Occipital lobe (tissue), 3 donors: ENCODE measurements at places on chromosomes 7 and 10. TPM values are rescaled to one million over a fixed set of nuclear protein-coding genes. Genes with fewer than 3 reads are reported as not detected.

DNA sequence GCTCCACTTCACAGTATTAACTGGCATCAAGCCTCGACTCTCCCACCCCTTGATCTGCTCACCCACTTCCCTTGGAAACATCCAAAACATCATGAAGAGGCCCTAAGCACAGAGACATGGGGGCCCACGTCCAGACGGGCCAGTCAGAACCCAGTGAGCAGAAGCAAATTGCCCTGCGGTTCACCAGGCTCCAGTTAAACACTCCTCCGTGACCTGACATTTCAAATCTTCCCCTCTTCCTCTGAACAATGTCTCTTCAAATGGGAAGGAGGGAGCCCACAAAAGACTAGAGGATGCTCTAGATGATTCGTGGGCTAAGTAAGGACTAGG lies 44.8 kb downstream of the CLEC2L start:
- no peak for DNase-seq

PHKG1 gene
- total RNA-seq, result 3.6 TPM

DNA sequence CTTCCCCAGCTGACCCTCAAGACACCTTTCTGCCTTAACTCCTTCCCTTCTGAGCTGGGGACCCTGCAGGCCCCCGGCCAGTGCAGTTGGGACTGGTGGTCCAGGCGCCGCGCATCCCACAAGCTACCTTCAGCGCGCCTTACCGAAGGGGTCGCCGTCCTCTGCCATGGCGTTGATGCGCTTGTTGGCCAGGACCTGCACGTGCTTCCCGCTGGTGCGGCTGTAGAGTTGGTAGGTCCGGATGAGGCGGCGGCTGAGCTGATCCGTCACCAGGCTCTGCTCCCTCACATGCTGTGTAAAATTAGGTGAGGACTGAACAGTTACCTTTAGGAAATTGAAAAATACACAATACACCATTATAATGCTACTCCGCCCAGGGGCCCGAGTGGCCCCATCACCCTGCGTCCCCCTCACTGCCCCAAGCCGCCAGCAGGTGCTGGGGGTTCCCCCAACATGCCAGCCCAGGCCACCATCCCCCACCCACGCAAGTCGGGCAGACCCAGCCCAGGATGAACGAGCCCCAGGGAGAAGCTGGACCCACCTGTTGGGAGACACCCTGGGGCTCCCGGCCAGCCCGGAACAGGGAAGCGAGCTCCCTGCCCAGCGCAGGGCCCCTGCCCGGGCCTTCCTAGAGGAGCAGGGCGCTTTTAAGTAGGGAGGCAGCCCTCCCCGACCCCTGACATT lies 1.2 kb downstream of the FGF8 start:
- DNase-seq, result no peak

- no peak for DNase-seq
These were observed 2.9 kb downstream of the PKD2L1 start for GRCh38 chr10:100327007-100327717.

- no peak for DNase-seq
These were observed 5.4 kb upstream of the FAM170B start for GRCh38 chr10:49139028-49139845.

DNA sequence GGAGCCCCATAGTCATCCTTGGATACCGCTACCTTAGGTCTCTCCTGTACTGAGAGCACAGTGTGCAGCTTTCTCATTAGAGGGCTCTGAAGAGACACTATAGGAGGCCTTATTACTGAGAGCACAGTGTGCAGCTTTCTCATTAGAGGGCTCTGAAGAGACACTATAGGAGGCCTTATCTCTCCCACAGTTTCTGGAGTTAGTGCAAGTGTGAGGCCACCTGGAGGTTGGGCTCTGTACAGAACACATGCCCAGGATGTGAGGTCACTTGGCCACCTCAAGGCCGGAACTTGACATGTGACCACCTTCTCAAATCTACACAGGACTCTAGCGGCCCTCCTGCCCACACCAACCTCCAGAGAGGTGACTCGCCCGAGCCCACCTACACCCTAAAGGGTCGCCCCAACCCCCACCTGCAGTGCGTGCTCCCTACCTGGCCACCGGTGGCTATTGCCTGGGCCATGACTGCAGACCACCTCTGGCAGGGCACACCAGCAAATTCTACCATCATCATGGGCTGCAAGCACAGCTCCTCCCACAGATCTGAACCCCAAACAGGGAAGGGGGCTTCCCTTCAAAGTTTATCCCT lies 24.6 kb downstream of the FRMPD2 start:
- DNase-seq, result no peak

ASB10 gene
- not detected for total RNA-seq

DNA sequence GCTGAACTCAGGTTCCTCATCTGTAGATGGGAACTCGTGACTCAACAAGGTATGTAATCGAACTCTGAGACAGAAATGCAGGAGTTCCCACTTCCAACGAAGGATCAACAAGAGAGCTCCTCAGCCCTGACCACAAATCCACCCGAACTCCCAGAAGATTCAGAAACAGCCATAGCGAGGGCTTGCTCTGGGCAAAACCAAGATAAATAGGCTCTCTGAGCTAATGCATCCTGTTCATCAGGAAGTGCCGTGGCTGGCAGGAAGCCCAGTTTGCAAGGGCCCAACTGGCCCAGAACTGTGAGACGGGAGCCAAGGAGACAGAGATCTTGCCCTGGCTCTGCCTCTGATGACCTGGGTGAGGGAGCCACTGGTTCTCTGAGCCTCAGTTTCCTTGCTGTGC lies 141.7 kb upstream of the PFKP start:
- no peak for DNase-seq

DNA sequence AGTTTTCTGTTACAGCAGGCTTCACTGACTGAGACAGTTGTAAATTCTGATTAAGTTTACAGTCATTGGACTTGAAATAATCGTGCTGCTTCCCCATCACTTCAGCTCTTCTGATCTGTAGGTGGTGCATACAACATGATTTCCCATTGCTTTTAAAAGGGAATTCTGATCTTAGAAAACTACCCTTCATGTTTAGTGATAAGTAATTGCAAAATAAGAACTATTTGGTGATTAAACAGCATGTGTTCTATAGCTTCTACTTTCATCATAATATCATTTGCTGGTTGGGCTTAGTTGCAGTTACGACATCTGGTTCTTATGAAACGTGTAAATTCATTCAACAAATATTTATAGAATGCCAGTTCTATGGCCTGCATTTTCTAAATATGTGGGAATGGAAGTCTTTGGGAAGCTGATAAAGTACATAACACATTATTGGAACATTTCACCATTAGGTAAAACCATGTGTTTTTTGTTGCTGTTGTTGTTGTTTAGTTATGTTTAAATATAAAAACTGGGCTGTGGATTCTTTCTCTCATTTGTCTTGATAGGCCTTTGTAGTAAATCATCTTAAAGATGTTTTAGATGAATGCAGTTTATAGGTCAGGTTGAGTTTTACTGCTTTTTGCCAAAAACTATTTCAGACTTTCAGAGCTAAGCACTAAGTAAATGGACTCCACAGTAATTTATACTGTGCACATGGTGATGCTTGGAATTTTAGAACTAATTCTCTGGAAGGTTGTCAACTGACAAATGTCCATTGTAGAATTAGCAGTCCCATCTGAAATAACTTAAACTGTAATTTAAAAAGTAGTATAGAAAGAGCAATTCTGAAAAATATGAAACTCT lies 13.1 kb downstream of the GNAI1 start:
- DNase-seq, result no peak

GRCh38 chr10:76874176-76874575 lies 763.4 kb downstream of the KCNMA1 start:
- no peak for DNase-seq

ATOH7 gene
- total RNA-seq, result 1.4 TPM

NME8 gene
- not detected for total RNA-seq
